ENCODE measurements at places on chromosomes 6 and 20. TPM values are rescaled to one million over a fixed set of nuclear protein-coding genes. Genes with fewer than 3 reads are reported as not detected.

Gene STMND1
- total RNA-seq: 15.6 TPM

Gene ANKRD66
- not detected for total RNA-seq

Gene GCLC
- 81.2 TPM for total RNA-seq

Gene DOK5
- total RNA-seq: 0.14 TPM

GRCh38 chr6:13355043-13355945 is 27.0 kb upstream of the TBC1D7 start:
- no peak overlapping the region for H3K27ac ChIP-seq
- no peaks in the 10 kb centered on the region for H3K4me1 ChIP-seq
- peak; percentile 30 for DNase-seq
- no peak overlapping the region for H3K4me3 ChIP-seq

- no peaks in the 10 kb centered on the region for H3K4me1 ChIP-seq
- H3K36me3 ChIP-seq: no peaks in the 10 kb centered on the region
- no peak overlapping the region for H3K4me3 ChIP-seq
- no peak overlapping the region for H3K27ac ChIP-seq
- no peaks in the 10 kb centered on the region for H3K27me3 ChIP-seq
- no peak for DNase-seq
Measured at GRCh38 chr6:57298741-57299140, 18.7 kb upstream of the PRIM2 start.

DNA sequence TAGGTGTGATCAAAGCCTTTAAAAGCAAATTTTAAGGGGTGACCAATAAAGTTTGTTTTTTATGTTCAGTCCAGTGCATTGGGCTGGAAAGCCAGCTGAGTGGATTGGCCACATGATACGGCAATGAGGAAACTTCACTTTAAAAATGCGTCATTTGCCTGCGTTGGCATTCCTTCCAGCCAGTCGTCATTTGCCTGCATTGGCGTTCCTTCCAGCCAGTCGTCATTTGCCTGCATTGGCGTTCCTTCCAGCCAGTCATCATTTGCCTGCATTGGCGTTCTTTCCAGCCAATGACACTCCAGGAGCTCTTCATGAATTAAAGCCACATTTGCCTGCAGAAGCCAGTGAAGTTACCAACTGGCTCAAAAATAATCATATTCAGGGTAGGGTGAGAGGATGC is 378.6 kb downstream of the SMOC2 start:
- H3K4me1 ChIP-seq: no peaks in the 10 kb centered on the region
- H3K4me3 ChIP-seq: no peak overlapping the region
- H3K36me3 ChIP-seq: no peaks in the 10 kb centered on the region
- no peak for DNase-seq
- H3K27ac ChIP-seq: no peak overlapping the region

GRCh38 chr20:17825252-17825959 is 125.6 kb downstream of the BANF2 start:
- no peak for DNase-seq
- H3K36me3 ChIP-seq: no peaks in the 10 kb centered on the region
- H3K27me3 ChIP-seq: no peaks in the 10 kb centered on the region
- H3K27ac ChIP-seq: no peak overlapping the region
